Endothelial cell (in vitro differentiated cells): ENCODE measurements at places on chromosomes 7 and 10.
A peak's percentile ranks its signal among the peaks of the same experiment; 100 is the strongest.

DNA sequence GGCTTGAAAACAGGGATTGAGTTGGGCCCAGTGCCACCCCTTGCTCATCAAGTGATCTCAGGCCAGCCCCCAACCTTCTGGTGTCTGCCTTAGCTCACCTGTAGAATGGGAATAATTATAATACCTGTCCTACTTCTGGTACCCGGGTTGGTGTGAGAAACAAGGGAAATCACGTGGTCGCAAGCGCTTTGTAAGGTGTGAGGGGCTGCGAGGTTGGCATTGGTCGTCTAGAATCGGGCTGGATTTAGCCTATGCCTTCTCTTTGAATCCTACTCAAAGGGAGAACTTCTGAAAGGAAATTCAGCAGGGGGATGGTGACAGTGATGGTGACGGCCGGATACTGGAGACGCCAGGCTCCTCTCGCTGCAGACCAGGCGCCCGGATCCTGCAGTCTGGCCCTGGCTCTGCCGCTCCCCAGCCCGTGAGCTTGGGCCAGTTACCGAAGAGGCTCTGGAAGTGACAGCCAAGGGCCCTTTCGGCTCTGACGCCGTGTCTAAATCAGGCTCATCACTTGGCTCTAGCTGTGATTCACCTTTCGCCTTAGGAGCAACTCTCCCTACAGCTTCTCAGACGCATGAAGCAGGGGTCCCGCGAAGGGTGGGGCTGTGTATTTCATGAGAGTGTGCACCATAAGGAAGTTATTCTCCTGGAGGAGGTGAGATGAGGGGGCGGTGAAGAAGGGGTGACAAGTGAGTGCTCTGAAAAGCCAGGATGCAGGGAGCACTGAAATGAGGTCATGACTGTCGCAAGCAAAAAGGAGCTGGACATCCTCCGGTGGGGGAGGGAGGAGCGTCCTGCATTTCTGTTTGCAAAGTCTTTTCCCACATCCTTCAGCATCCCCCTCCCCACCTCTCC lies 4.0 kb upstream of the CREB5 start:
- peak; percentile 23 for DNase-seq

DNA sequence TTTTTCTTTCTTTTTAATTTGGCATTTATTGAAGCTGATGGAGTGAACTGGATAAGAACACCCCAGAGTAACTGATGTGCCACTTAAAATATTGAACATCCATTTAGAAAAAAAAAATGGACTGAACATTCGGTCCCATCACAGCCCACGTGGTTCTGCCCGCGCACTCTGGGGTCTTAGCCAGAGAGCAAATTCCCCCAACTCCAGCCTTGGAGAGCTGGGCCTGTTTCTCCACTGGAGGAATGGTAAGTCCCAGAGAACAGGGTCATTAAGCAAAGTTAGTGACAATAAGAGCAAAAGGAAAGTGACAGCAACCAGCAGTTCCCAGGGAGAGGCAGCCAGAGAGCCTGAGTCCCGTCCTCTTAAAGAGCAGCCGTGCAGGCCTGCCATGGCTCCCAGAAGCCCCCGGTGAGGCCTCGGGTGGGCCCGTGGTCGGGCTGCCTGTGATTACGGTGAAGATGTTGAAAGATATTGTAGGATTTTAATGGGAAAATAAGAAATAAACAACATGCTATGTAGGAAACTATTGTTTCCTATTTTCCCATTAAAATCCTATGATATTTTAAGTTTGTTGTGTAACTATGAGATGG lies 487.9 kb upstream of the MKI67 start:
- DNase-seq = no peak

DNA sequence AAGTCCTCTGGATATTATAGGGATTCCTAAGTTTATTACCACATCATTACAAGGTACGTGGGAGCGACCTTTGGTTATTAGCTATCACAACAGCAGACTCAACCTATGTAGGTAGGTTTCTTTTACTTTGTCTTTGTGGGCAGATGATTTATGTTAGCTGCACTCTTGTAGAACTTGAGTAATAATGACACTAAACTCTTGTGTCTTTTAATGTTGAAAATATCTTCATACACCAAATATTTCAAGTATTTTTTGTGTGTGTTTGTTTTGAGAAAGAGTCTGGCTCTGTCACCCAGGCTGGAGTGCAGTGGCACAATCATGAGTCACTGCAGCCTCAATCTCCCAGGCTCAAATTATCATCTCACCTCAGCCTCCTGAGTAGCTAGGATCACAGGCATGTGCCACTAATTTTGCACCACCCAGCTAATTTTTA lies 19.2 kb upstream of the SUPV3L1 start:
- no peak for DNase-seq

DNA sequence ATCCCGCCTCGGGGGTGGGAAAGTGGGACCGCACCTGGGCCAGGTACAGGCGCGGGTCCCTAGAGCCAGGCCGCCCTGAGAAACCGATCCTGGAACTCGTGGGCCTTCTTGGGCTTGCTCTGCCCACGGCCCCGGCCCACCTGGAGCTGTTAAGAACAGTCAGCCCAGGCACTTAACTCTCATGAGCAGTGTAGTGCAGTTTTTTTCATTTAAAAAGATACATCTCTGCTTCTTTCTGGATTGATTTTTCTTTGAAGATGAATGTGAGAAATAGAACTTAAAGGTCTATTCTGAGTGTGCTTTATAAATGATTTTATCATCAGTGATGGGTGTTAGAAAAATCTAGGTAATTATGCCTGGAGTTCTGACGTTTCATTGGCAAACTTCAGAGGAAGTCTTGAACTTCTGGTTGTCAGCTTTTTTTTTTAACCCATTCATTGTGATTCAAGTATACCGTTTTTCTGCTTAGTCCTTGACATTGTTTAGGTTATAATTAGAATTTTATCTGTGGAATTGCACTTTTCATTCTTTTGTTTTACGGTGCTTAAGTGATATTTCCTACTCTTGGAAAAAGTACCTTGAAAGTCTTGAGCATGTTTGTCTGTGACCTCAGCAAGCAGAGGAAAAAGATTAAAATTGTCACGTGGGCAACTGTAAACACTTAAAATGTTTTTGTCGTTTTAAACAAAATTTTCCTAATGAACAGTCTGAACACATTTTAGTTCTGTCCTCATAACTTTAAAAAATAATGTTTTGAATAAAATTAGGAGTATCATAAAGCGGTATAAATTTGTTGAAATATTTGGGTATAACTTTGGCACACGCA lies 906 bp downstream of the CDK1 start:
- DNase-seq = no peak

- no peak for DNase-seq
Observed at GRCh38 chr10:94036766-94037033, 43.0 kb downstream of the PLCE1 start.

- DNase-seq = no peak
Observed at GRCh38 chr10:125865120-125865519, 16.0 kb downstream of the DHX32 start.

GRCh38 chr10:73910764-73911552 lies at the start of gene PLAU:
TSS of gene PLAU (plus strand) at chr10:73911132. CDS start at chr10:73911556, 424 bp downstream.
- DNase-seq = peak; percentile 43

GRCh38 chr7:42744746-42745145 lies 167.1 kb downstream of the C7orf25 start:
- no peak for DNase-seq

DNA sequence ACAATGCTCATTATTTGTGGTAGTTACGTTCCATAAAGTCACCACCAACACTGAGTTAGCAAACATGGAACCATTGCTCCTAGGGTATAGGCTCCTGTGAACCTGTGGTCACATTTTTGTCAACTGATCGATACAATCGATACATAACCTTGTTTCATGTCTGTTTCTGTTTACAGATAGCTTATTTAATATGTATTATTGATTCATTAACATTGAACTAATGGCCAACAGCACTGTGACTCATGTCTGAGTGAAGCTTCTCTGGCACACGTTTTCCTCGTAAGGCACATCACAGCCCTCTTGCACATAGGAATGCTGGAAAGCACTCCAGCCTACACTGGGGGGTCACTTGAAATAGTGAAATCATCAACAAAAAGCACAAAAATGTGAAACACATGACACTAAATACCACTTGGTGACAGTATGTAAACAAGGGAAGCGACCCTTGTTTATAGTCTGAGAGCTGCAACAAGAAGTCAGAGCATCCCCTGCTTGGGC lies 27.0 kb downstream of the GHRHR start:
- DNase-seq = no peak

DNA sequence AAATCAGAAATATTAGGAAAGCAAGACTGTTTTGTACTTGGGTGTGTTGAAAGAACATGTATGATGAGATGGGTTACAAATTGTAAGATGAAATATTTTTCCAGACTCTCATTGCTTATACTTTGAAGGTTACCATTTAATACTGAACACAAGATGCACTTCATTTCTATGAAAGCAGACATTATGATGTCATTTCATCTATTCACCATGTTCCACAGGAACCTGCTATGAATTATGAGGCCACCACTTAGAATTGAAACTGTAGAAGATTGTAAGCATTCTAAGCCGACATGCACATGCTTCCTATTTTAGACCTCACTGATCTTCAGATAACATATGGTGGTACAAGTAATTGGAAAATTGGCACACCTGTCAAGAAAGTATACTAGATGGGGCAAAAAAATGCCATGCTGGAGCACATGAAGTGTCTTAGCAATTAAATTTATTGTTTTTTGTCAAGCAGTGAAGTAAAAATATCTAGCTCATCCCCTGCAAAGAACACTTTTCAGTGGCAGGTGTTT lies 195.0 kb downstream of the PHF14 start:
- DNase-seq = no peak
